ENCODE measurements at places on chromosomes 5 and 9.
A peak's percentile ranks its signal among the peaks of the same experiment; 100 is the strongest.

GRCh38 chr5:100706776-100707175 is 171.6 kb downstream of the FAM174A start:
- peak; percentile 65 for DNase-seq

DNA sequence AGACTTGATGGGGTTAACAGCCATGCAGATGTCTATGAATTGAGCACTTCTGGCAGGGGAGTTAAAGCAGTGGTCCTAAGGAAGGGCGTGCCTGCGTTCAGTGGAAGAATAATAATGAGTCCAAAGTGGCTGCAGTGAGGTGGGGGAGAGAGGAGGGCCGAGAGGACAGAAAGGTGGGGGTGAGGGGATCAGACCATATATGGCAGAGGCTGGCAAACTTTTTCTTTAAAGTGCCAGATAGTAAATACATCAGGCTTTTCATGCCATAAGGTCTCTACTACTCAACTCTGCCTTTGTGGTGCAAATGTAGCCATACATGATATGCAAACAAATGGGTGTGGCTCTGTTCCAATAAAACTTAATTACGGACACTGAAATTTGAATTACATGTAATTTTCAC is 77.1 kb downstream of the STRBP start:
- DNase-seq = no peak

- DNase-seq = no peak
Measured at GRCh38 chr5:123203105-123203800, 114.2 kb downstream of the PRDM6 start.

GRCh38 chr5:43785198-43785597 is 182.2 kb downstream of the NNT start:
- no peak for DNase-seq

DNA sequence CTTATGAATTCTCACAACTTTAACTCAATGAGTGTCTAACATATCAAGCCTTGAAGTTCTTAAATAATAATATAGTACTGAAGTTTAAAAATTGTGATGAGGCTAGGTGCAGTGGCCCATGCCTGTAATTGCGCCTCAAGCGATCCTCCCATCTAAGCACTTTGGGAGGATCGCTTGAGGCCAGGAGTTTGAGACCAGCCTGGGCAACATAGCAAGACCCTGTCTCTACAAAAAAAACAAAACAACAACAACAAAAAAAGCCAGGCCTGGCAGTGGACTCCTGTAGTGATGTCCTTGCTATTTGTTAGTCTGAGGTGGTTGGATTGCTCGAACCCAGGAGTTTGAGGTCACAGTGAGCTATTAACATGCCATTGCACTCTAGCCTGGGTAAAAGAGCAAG is 98.4 kb downstream of the ADGRV1 start:
- no peak for DNase-seq

DNA sequence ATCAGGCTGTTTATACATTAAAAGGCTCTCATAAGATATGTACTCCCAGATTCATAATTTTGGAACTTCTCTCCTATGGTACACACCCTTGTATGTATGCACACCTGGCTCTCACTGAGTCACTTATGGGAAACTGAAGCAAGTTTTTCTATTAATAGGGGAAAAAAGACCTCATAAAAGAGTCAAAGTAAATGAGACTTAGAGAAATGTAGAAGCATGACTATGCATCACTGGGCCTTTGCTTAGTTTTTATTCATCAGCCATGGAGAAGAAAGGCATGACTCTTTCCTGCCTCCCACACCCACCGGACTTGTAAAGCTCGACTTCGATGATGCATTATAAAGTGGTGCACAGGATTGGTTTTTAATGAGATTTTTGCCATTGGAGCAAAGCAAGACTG is 28.2 kb downstream of the MTAP start:
- peak; percentile 66 for DNase-seq

DNA sequence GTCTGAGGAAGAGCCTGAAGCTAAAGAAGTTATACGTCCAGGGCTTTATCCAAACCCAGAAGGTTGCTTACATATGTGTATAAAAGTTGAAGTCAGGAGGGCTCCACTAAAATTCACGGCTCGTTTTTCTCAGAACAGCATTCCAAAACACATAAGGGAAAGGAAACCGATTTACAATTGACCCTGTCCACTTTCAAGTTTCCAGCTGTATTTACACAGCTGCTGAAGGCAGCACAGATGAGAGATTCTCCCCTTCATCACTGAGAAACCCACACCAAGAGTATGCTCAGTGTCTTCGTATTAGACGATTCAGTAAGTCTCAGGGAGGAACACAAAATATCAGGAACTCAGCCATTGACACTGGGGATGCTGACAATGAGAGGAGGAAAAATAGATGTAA is 5.9 kb upstream of the NREP start:
- DNase-seq = no peak

DNA sequence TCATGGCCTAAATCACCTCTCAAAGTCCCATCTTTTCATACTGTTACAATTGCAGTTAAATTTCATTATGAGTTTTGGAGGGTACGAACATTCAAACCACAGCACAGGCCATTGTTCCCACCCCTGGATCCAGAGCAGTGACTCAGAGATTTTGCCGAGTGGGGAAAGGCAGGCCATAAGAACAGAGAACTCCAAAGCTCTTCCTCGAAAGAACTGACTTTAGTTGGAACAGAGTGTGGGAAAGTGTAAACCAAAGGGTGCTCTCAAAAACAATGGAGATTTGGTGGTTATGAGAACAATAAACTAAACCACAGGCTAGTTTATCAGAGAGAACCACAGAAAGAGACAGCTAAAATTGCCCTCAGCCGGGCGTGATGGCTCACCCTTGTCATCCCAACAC is 19.4 kb upstream of the GRPEL2 start:
- DNase-seq = no peak

DNA sequence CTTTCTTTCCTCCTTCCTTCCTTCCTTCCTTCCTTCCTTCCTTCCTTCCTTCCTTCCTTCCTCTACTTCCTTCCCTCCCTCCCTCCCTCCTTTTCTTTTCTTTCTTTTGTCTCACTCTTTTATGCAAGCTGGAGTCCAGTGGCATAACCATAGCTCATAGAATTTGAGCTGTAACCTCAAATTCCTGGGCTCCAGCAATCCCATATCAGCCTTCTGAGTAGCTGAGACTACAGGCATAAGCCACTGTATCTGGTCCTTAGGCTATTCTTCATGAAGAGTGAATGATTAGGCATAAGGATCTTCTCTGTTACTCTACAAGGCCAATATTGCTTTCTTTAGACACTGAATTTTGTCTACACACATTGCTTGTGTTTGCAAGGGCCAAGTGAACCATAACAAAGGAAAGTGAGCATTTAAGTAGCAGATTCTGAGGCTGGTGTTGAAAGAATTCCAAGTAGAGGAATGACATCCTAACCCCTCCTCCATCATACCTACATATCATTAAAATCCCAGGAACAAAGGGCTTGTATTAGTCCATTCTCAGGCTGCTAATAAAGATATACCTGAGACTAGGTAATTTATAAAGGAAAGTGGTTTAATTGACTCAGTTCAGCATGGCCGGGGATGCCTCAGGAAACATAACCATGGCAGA is 293.2 kb downstream of the HCN1 start:
- no peak for DNase-seq

GRCh38 chr5:128613128-128613527 is 75.1 kb upstream of the FBN2 start:
- DNase-seq = peak; percentile 31

GRCh38 chr9:123033864-123034601 is 566 bp downstream of the GPR21 start:
- no peak for DNase-seq

- DNase-seq = no peak
Measured at GRCh38 chr5:67693956-67694809, 497.6 kb upstream of the CD180 start.

GRCh38 chr9:8907868-8908267 is 1108.3 kb upstream of the DMAC1 start:
- DNase-seq = peak; percentile 5

GRCh38 chr9:14347406-14348122 is 33.6 kb upstream of the NFIB start:
- DNase-seq = peak; percentile 55
